ENCODE measurements at places on chromosomes 2 and 18.
A peak's percentile ranks its signal among the peaks of the same experiment; 100 is the strongest.

DNA sequence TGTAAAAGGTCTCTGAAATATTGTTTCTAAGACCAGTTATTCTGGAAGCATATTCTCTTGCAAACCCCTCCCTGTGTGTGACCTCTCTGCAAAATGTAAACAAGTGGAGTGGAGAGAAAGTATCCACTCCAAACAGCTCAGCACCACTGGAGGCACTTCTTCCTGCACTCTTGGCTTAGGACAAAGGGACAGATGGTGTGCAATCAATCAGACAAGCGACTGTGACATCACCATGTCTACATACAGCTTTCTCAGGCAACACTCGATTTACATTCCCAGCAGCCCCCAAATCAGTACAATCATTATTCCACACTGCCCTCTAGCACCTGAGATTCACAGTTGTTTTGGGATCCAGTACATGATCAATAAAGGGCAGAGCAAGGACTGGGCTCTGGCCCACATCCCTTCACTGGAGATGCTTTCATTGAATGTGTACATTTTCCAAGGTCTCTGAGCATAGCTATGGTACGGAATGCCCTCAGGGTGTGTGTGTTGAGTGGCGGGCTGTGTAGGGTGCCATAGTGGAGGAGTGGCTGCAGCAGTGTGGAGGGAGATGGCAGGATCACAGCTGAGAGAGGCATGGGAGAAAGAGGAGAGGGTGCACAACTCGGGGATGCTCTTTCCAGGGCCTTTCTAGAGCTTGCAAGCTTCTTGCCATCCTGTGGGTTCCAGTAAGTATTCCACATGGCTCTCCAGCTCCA lies 311.8 kb upstream of the ST6GAL2 start:
- no peak for DNase-seq

DNA sequence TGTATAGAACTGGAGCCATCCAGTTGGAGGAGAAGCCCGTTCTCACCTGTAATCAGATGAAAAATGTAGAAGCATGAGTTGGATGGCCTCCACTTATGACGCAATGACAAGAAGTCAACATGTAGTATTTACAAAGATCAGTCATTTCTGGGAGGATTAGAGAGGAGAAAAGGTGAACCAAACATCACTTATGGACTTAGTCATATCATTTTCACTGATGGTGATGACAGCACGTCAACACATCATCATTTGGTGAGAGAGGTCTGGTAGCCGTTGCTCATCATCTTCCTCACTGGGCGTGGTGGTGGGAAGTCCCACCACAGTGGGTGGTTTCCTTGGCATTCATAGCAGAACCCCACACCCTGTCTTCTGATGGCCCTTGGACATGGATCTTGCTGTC lies 264.2 kb upstream of the EPAS1 start:
- DNase-seq = no peak

- DNase-seq = no peak
Observed at GRCh38 chr2:199798831-199799580, 52.0 kb downstream of the FTCDNL1 start.

DNA sequence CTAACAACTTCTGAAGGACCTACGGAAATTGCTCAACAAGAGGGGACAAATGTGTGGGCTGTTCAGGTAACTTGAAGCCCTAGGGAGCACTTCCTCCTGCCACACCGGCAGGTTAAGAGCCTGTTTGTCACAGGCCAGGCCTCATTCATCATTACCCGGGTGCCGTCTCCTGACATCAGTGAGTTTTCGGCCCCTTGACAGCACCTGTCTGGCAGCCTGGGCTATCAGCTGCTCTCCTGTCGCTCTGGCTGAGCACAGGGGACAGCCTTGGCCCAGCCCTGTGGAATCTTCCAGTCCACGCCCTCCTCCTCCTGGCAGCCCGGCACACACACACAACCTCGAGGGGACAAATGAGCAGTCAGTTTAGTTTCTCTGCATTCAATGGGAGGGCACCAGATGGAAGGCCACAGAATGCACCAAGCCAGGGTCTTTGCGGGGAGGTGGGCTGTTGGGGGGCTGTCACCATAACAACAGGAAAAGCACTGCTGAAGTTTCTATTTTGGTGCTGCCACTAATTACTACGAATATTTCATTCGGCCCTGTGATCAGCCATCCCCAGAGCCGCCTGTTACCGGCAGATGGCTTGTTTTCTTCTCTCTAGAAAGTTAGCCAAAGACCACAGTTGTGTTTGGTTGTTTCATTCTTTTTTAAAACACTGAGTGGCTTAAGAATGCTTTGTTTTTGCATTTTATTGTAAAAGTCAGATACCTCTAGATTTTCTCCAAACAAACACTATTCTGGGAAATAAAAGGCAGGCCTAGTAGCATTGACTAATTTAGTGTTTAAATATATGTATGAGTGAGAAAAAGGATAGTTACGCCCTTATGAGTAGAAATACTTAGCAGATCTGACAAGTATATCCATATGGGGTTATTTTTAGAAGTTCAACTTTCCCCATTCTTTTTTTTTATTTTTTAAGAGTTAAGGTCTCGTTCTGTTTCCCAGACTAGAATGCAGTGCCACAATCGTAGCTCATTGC lies 189.9 kb upstream of the NDUFV2 start:
- no peak for DNase-seq

DNA sequence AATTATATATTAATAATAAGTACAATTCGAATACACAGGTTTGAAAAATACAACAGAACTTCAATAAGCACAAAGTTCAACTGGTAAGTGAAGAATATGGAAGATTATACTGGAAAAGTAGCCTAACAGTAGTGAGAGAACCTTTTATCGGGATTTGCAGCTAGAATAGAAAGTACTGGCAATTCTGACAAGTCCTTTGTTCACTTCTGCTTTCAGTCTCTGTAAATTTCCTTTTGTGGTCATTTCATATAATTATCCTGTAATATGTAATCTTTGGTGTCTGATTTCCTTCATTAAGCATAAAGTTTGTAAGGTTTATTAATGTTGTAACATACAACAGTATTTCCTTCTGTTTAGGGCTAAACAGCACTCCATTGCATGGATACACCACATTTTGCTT lies 67.2 kb downstream of the CUL3 start:
- no peak for DNase-seq

DNA sequence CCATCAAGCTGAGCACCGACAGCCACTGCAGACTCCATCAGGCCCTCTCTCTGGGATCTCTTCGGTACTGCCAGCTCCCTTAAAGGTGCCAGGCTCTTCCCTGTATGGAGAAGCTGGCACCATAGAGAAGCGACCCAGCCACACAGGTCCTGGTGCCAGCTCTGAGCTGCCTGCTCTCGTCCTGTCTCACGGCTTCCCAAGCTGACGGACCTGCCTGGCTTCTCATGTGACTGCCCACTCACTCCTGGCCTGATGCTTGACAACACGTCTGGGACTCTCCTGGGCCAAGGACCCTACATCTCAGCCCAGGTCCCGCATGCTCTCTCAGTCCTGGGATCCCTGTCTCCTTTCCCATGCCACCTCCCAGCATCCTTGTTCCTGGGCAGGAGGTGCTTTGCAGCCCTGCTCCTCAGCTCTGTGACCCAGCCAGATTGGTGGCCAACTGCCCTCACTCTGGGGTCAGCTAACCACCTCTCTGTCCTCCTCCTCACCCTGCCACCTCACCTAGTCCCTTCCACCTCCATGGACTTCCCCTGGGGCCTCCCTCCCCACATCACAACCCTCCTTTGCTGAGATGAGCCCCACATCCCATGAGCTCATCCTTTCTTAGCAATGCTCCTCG lies 12.5 kb upstream of the ATOH8 start:
- DNase-seq = no peak

GRCh38 chr18:2325308-2325849 lies 245.9 kb downstream of the METTL4 start:
- no peak for DNase-seq

GRCh38 chr2:20584399-20585358 lies 66.2 kb downstream of the HS1BP3 start:
- no peak for DNase-seq

GRCh38 chr2:45070113-45070652 lies 60.9 kb upstream of the SIX2 start:
- no peak for DNase-seq

DNA sequence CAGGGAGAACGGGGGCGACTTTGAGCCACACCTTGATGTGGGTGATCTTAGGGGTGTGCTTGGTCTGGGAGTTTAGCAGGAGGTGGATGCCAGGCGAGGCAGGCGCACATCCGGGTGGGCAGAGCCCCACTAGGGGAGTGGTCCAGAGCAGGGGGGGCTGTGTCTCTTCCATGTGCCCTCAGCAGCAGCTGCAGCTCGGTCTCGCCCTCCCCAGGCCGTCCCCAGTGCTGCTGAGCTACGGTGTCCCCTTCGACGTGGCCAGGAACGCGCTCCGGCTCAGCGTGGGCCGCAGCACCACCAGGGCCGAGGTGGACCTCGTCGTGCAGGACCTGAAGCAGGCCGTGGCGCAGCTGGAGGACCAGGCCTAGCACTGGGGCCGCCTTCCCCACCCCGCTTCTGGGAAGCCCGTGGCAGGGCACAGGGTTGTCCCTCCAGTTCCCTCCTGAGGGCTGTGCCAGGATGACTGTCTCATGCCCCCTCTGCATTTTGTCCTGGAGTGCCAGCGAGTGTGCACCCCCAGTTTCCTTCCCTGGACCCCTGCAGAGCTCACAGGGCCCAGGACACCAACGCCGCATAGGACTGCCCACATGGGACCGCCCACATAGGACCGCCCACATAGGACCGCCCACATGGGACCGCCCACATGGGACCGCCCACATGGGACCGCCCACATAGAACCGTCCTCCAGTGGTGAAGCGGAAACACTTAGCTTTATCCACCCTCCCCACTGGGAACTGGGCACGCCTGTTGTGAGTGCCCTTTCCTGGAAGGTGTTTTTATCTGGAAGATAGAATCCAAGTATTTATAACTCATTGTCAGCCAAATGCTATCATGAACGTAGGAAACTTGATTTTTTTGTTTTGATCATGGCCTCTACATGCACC lies 1.9 kb upstream of the ESPNL start:
- peak; percentile 31 for DNase-seq

DNA sequence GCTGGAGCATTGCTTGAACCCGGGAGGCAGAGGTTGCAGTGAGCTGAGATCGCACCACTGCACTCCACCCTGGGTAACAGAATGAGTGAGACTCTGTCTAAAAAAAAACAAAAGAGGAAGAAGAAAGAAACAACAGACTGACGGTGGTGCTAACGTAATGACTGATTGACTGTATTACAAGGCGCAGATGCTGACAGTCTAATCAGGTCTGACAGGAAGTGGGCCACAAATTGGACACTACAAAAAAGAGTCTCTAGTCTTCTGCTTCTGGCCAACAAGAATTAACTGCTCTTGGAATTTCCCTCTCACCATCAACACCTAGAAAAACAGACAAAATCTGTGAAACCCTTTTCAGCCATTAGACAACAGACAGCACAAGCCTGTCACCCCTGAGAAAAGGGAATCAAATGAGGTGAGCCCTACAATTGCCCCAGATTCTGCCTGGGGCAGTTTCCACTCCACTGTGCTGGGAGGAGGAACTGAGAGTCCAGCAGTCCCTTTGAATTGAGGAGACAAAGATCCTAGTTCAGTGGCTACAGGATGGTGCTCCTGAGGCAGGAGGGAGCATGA lies 43.3 kb downstream of the SNED1 start:
- peak; percentile 18 for DNase-seq

- DNase-seq = no peak
Observed at GRCh38 chr18:9135081-9135911, 1.3 kb upstream of the ANKRD12 start.

DNA sequence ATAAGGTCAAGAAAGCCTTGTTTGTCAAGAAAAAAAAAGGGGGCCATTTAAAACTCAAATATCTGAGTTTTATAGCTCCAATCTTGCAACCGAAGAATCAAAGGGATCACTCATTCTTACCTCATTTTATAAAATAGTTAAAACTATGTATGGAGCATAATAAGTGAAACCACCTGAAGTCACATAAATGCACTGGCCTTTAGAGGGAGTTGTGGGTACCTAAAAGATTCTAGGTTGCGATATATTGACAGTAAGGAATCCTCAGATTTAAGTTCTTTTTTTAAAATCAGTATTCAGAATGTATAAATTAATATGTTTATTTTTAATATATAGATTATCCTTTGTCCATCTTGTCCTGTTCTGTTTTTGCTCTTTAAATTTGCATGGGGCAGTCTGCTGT lies 3.4 kb downstream of the ARHGAP28 start:
- no peak for DNase-seq

DNA sequence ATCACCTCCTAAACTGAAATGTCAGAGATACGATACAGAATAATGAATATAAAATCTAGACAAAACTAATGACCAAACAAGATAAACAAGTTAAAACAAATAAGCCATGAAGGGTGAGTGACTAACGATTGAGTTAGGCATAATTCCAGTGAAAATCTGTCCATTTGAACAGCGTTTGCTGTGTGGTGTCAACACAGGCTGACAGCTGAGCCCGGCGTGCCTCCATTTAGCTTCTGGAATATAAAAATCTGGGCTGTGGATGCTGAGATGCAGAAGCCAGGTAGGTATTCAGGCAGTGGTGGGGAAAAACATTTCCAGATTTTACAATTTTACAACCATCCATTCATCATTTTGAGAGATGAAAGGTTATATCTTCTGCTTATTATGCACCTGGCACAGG lies 2041.4 kb upstream of the CELF4 start:
- DNase-seq = no peak

Measured in CD4-positive, alpha-beta T cell treated with Interleukin-21 for 1 hour (primary cell).